Stimulated activated CD8-positive, alpha-beta memory T cell treated with anti-CD3 and anti-CD28 coated beads, Interleukin-12 subunit alpha, Interleukin-12 subunit beta, amount 100 ng/mL, for 1 hour (primary cell): ENCODE measurements at places on chromosomes 7 and 10.

- DNase-seq: no peak
Observed at GRCh38 chr7:716222-716621, 10.3 kb upstream of the DNAAF5 start.

- no peak for DNase-seq
Observed at GRCh38 chr7:150327308-150327707, 4.0 kb upstream of the ACTR3C start.

DNA sequence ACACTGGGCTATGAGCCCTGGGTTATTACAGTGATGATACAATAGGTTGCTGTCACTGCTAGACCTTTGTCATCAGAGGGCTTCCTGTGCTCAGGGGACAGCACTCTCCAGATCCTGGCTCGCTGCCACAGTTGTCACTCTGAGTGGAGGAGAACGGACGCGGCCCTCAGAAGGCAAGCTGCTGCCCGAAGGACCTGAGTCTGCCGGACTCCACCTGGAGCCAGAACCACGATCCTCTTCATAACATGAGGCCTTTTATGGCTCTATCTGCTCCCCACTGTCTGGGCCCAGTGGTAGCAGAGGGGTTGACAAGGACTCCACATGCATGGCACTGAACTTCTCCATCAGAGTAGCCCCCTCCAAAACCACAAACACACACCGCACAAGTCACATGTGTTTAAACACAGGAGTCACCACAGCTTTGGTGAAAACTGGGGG, 94.7 kb upstream of the EFCAB10 start:
- peak; percentile 42 for DNase-seq

DNA sequence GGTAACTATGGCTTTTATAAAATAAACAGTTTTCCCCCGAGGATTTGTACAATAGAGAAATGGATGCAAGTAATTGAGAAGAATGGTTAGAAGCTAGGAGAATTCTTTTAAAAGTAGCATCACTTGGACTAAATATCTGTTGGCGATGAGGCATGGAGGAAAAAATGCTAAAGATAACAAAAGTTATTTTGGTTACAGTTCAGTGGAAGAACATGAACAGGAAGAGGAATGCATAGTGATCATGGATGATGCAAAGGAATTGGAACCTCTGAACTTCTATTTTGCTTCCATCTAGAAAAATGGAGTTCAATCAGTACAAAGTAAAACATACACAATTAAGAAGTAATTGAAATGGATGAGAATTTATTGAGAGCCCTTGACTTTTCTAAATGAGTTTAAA, 32.9 kb downstream of the ENTPD1 start:
- no peak for DNase-seq

DNA sequence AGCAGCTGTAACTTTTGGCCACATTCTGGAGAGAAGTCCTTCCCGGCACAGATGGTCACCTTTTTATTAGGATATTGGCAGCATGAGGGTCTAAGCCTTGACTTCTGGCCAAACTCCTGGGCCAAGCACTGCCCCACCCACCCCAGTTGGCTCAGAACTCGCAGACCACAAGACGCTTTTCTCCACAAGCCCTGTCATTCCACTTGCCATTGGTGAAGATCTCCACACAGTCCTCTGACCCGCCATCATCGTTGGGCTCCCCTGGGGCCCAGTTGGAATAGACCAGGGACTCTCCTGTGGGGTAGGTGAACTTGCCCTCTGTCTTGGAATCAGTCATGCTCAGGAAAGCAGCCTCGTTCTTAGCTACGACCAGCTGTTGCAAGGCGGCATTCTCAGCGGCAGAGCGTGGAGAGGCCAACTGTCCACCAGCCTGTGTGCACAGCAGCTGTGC, 11.2 kb downstream of the SFTPD start:
- no peak for DNase-seq

DNA sequence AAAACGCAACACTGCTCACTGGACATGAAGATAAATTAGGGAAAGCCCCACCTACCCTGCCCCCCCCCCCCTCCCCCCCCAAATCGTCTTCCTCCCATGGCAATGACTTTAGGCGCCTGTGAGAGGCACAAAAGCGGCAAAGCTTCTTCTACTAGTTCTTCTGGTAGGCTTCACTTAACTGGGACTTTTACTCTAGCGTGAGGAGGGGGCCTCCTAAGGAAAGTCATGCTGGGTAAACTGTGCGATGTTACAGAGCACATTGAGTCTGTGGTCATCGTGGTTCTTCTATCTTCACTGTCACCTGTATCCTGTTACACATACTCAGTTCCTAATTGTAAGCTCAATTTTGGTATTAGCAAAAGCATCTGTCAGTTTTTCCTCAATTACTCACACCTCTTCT, 25.1 kb downstream of the HSPB1 start:
- no peak for DNase-seq

DNA sequence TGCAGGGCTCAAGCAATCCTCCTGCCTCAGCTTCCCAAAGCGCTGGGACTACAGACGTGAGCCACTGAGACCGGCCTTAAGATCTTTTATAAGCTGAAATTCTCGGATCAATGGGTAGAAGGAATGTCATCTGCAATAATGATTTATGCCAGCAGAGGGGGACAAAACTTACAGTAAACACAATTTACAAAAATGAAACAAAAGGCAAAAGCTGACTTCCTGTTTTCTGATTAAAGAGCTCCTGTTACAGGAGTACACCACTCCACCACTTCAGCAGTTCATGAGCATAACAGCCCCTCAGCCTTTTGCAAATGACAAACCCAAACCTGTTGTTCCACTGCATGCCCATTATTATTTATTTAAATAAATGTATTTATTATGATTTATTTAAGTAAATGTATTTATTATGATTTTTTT, 88.5 kb upstream of the ATP6V0A4 start:
- peak; percentile 35 for DNase-seq

GRCh38 chr7:23467806-23468525, 2.3 kb downstream of the IGF2BP3 start:
- DNase-seq: no peak

DNA sequence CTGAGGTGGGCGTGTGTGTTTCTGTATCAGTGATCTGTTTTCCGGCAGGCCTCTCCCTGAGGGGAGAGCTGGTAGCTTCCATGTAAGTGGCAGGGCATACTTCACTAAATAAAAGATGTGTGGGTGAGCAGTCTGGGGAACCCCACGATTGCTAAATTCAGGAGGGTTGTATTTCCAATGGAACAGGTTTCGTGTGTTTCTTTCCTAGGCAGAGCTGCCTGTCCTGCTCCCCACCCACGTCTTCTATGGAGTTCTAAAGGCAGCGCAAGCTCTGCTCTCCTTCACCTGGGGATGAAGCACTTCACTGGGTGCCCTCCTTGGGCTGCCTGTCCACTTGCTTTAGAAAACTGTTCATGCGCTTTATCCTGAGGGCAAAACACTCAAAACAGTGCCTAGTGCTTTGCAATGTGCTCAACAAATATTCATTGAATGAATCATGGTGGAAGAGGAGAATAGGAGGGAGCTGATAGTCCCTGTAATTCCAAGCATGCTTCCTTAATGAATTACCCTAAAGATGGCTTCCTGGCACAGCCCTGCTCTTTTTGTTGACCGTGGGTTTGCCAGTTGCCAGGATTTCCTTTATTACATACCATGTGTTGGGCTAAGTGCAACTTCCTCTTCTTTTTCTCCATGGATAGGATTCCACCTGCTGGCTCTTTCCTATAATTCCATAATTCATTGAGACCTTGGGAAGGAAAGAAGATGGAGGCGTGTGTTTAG, 50.6 kb upstream of the SRPK2 start:
- DNase-seq: no peak

- no peak for DNase-seq
Observed at GRCh38 chr10:48496831-48497779, 107.8 kb downstream of the ARHGAP22 start.

GRCh38 chr7:87456247-87456646, 19.2 kb downstream of the ABCB4 start:
- DNase-seq: no peak

DNA sequence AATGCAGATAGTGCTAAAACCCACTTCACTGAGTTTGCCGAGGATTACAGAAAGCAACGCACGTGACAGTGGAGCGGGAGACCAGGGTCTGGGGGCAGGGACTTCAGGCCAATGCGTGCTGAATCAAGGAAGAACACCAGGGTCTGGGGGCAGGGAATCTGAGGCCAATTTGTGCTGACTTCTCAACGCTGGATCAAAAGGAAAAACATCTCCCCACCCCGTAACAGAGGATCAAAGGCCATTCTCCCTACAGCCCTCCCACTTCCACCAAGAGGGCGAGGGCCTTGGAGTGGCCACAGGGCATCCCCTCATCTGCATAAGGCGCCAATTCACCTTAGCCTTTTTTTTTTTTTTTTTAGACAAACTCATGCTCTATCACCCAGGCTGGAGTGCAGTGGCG, 22.3 kb upstream of the BNIP3 start:
- DNase-seq: no peak

GRCh38 chr7:40694026-40694809, 559.4 kb downstream of the SUGCT start:
- DNase-seq: no peak

- DNase-seq: no peak
Observed at GRCh38 chr7:140176122-140176701, 571 bp downstream of the KDM7A start.

- DNase-seq: no peak
Observed at GRCh38 chr7:103532955-103533354, 86.9 kb upstream of the SLC26A5 start.

DNA sequence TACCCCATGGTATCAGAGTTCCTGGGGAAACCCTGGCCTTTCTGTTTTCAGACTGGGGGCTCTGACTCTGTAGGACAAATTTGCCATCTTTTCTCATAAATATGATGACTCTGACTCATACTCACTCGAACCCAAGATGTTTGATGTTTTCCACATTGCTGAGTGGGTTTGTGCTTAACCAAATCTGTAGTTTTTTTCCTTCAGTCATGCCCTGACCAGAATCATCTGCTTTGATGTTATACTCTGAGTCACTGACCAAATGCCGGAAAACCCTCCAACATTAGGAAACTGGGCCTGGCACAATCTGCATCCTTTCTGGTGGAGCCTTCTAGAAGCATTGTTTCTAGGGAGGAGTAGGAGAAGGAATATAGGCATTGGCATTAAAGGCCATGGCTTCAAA, 118.7 kb downstream of the C10orf105 start:
- no peak for DNase-seq

DNA sequence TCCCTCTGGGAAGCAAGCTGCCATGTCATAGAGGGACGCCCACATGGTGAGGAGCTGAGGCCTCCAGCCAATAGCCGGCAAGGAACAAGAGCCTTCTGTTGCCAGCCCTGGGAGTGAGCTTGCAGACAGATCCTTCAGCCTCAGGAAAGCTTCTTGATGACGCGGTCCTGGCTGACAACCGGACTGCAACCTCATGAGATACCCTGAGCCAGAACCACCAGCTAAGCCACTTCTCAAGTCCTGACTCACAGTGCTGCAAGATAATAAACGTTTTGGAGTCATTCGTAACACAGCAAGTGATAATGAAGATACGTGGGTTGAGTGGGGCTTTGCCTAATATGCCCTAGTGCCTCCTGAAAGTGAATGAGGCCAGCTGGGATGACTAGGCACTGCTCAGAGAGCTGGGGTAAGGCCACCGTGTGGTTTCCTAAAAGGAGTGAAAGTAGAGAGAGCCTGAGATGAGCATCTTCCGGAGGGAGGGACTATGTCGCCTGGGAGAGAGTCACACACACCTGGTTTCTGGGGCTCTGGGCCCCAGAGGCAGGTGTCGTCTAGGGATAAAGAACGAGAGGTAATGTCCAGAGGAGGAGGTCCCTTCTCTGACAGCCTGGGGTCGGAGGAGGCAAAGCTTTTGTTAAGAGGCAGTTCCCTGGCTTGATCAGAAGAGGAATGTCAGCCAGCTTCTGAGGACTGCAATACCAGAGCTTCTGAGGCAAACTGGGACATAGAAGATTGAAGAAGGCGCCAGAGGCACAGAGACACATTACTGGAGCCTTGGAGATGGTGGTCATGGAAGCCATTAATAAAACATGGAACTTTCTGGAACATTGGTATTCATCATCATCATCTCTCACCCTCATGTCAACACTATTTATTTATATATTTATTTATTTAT, 53.6 kb downstream of the PYROXD2 start:
- no peak for DNase-seq

DNA sequence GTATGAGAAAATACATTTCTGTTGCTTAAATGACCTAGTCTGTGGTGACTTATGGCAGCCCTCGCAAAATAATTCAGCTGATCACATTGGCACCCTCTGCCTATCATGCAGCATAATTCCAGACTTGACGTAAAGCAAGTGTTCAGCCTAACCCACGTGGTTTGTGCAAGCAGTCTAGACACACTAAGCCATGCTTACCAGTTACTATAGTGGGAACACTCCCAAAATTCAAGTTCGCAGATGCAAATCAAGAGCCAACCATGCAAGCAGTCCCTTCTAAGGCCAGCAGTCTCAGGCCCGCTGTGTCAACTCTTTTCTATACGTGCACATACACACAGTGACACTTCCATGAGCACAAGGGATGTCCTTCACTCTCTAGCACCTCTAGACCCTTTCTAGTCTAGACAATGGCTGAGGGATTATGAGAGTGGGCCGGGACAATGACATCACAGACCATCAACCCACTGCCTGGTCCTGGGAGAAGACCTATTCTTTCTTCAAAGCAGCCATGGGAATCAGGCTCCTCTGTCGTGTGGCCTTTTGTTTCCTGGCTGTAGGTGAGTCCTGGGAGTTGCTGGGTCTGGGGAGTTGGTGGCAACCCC, 29.0 kb upstream of the PRSS1 start:
- no peak for DNase-seq

DNA sequence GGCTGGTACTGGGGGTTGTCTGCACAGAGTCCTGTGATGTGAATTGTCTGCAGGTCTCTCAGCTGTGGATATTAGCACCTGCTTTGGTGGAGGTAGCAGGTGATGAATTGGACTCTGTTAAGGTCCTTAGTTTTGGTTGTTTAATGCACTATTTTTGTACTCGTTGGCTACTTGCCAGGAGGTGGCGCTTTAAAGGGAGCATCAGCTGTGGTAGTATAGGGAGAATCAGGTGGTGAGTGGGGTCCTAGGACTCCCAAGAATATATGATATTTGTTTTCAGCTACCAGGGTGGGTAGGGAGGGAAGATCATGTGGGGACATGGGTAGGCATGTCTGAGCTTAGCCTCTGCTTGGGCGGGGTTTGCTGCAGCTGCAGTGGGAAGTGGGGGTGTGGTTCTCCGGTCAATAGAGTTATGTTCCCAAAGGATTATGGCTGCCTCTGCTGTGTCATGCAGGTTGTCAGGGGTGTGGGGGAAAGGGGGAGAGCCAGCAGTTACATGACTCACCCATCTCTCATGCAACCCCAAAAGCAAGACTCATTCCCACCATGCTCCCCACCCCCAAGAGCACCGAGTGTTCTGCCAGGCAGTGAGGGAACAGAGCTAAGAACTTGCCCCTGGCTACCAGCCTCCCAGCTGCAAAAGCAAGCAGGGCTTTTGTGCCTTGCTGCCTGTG, 53.7 kb upstream of the ZNF273 start:
- no peak for DNase-seq
